ENCODE measurements at places on chromosomes 7 and 10. TPM values are rescaled to one million over a fixed set of nuclear protein-coding genes. Genes with fewer than 3 reads are reported as not detected.

NYAP1 gene
- 3.2 TPM for total RNA-seq

SEMA3E gene
- 0.61 TPM for total RNA-seq

ERVW-1 gene
- total RNA-seq, result 0.09 TPM

DUSP5 gene
- 29.4 TPM for total RNA-seq

ZNF365 gene
- 0.59 TPM for total RNA-seq

TEX47 gene
- total RNA-seq, result not detected

UNCX gene
- total RNA-seq, result not detected

CAMK2B gene
- 0.17 TPM for total RNA-seq

NOC3L gene
- 35.8 TPM for total RNA-seq

PRKRIP1 gene
- 36.0 TPM for total RNA-seq

ADRB1 gene
- 0.13 TPM for total RNA-seq

POU6F2 gene
- 1.9 TPM for total RNA-seq

ASB10 gene
- not detected for total RNA-seq

NXPH1 gene
- total RNA-seq, result 0.11 TPM

Measured in H9 (cell line).